Activated naive CD4-positive, alpha-beta T cell treated with anti-CD3 and anti-CD28 coated beads, Interleukin-2, amount 10 ng/mL, durations not matched to agents 7 days and 5 days (primary cell): ENCODE measurements at places on chromosomes 3 and 15.
A peak's percentile ranks its signal among the peaks of the same experiment; 100 is the strongest.

- peaks cover 8% of the 10 kb centered on the region for H3K27me3 ChIP-seq
- peaks cover 15% of the 10 kb centered on the region for H3K4me1 ChIP-seq
- no peak for DNase-seq
- H3K4me3 ChIP-seq = no peak overlapping the region
Observed at GRCh38 chr15:95884276-95884675, 446.2 kb upstream of the NR2F2 start.

DNA sequence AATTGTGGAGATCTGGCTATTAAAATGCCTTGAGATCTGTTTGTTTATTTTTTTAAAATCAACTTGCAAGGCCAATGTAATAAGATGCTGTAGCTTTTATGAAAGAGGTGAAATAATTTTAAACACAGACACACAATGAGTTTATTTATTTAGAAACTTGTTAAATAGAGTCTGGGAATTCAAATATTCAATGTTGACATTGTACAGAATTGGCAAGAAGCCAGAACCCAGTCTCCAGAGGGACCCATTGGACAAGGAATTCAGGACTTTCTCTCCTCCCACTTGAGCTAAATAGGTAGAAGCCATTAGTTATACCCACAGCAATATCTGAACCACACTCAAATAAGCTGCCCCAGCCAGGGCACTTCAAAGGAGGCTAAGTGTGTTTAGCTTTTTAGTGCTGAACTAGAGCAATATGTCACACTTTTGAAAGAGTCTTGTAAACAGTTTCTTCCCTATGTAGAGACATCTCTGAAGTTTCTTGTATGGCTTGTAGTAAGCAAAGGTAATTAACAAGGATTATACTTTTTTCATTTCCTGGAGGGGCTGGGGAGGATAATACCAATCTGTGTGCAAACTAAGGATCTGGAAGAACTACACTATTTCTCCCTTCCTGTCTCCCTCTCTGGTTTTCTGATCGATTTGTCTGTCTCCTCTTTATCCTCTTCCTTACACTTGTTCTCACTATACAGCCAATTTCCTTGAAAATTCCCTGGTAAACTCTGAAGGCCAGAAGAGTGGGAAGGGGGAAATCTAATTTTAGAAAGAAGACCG is 6.0 kb downstream of the MECOM start:
- H3K4me1 ChIP-seq = peaks cover 30% of the 10 kb centered on the region
- no peak overlapping the region for H3K4me3 ChIP-seq
- H3K27ac ChIP-seq = no peak overlapping the region
- DNase-seq = no peak

GRCh38 chr3:177445549-177445948 is 248.3 kb upstream of the TBL1XR1 start:
- H3K4me3 ChIP-seq = no peak overlapping the region
- H3K27ac ChIP-seq = no peak overlapping the region
- no peaks in the 10 kb centered on the region for H3K36me3 ChIP-seq
- H3K4me1 ChIP-seq = peaks cover 12% of the 10 kb centered on the region
- H3K27me3 ChIP-seq = no peaks in the 10 kb centered on the region

DNA sequence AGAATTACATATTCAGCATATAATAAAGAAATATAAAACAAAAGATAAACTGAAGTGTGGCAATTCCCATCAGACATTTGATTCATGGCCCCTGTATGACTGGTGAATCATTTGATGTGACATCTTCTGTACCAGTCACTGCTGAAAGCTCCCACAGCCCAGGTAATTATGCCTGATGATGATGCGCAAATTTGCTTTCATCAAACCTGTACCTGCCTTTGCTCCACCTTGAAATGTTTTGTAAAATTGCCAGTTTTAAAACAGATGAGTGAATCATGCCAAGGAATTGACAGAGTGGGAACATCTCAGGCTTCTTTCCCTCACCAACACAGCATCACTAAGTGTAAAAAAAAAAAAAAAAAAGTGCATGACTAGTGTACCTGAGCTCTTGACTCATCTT is 66.5 kb upstream of the EIF1B start:
- H3K4me3 ChIP-seq = no peak overlapping the region
- H3K27me3 ChIP-seq = no peaks in the 10 kb centered on the region
- H3K4me1 ChIP-seq = no peaks in the 10 kb centered on the region

GRCh38 chr15:29670998-29671981 is 151.0 kb downstream of the TJP1 start:
- H3K36me3 ChIP-seq = no peaks in the 10 kb centered on the region
- no peak overlapping the region for H3K27ac ChIP-seq
- no peak for DNase-seq
- H3K4me3 ChIP-seq = no peak overlapping the region

- no peak overlapping the region for H3K4me3 ChIP-seq
- no peak overlapping the region for H3K27ac ChIP-seq
- peaks cover 10% of the 10 kb centered on the region for H3K27me3 ChIP-seq
- no peaks in the 10 kb centered on the region for H3K4me1 ChIP-seq
- H3K36me3 ChIP-seq = no peaks in the 10 kb centered on the region
Observed at GRCh38 chr3:16013568-16013967, 160.9 kb upstream of the GALNT15 start.

DNA sequence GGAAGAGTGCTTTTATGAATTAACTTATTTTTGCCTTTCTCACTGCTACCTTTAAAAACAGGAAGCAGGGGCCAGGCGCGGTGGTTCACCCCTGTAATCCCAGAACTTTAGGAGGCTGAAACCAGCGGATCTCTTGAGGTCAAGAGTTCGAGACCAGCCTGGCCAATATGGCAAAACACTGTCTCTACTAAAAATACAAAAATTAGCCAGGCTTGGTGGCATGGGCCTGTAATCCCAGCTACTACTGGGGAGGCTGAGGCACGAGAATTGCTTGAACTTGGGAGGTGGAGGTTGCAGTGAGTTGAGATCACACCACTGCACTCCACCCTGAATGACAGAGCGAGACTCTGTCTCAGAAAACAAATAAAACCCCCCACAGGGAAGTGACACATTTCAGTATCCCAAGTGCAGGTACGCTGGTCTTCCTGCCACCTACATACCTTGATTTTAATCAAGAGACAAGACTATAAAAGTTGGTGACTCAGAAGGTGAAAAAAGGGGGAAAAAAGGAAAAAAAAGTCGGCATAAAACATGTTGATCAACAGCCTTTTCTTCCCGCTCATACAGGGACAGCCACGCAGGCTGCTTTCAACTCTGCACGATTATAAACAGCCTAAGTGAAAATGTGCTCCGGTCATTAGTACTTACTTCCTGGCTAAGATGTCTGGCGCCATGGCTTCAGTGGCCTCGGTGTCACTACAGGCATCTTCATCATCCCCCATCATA is 18.8 kb downstream of the PPP1R2 start:
- peak overlapping the region; percentile 22 for H3K4me3 ChIP-seq
- H3K27ac ChIP-seq = peak overlapping the region; percentile 81
- DNase-seq = no peak
- no peaks in the 10 kb centered on the region for H3K27me3 ChIP-seq
- peaks cover 44% of the 10 kb centered on the region for H3K36me3 ChIP-seq
